ENCODE measurements at places on chromosomes 7 and 10.

- no peak for DNase-seq
Measured at GRCh38 chr7:22561895-22562593, 62.1 kb upstream of the STEAP1B start.

GRCh38 chr10:126270111-126270510 lies 118.2 kb downstream of the ADAM12 start:
- no peak for DNase-seq

- DNase-seq: no peak
Measured at GRCh38 chr10:131248376-131249165, 63.0 kb downstream of the TCERG1L start.

- DNase-seq: no peak
Measured at GRCh38 chr10:118950190-118950680, 79.3 kb upstream of the NANOS1 start.

GRCh38 chr7:42198974-42199668 lies 37.9 kb downstream of the GLI3 start:
- DNase-seq: no peak

- DNase-seq: no peak
Measured at GRCh38 chr7:1850111-1850975, 180.3 kb downstream of the ELFN1 start.

GRCh38 chr10:63502832-63503231 lies 18.4 kb upstream of the REEP3 start:
- DNase-seq: no peak

- DNase-seq: no peak
Measured at GRCh38 chr10:117138838-117139580, 939 bp upstream of the VAX1 start.

DNA sequence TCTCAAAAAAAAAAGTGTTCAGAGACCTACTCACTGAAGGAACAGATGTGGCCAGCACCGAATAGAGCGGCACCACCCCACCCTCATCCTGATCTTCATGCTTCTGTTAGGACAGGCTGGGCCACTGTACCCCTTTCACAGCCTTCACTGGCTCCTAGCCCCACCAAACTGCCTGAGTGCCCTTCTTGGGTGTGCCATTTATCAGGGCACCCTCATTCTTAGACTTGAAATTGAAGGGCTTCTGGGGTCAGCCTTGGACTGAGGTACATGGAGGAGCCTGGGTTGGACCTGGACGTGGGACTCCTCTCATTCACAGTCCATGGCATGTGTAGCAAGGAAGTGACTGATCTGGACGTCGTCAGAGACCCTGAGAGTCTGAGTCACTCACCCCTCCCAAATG lies 190.3 kb downstream of the COBL start:
- DNase-seq: no peak

GRCh38 chr7:128912281-128912680 lies 1.8 kb upstream of the KCP start:
- DNase-seq: no peak

GRCh38 chr7:91082038-91082437 lies 182.2 kb upstream of the FZD1 start:
- no peak for DNase-seq

DNA sequence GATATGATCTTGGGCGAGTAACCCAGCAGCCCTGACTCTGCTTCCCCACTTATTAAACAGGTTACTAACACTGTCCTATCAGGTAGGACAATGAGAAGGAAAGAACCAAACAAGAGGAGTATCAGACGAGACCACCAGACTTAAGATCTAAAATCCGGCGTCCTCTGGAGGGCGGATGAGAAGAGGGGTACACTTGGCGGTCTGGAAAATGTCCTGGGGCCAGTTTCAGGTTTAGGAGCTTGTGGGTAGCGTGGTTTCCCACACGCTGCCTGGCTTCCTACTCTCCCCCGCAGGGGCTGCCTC lies 635 bp downstream of the ZNF32 start:
- no peak for DNase-seq

DNA sequence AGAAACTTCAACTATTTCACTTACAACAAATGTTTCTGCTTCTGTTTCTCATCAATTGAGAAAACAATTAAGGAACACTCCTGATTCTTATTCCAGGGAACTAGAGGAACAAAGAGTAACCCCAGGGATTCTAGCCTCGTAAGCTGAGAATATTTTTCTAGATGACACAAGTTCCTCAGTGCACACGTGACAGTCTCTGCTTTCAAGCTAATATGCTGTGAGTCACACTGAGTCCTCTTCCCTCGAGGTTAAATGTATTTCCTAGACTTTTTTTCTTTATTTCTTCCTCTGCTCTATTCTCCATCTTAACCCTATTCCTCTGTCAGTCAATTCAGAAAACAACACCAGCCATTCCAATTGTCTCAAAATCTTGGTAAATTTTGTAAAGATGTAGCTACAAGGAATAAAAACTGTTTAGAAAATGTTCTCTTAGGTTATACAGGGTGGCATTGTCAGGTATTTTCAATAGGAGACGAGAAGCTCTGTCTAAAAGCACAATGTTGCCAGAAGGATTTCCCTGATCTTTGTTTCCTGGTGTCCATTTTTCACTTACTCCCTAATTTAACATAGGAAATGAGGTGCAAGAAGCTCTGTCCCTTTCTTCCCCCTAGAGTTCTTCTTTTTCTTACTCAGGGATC lies 5.8 kb upstream of the C1GALT1 start:
- DNase-seq: no peak

- DNase-seq: no peak
Measured at GRCh38 chr10:75464478-75465449, 33.3 kb downstream of the LRMDA start.

DNA sequence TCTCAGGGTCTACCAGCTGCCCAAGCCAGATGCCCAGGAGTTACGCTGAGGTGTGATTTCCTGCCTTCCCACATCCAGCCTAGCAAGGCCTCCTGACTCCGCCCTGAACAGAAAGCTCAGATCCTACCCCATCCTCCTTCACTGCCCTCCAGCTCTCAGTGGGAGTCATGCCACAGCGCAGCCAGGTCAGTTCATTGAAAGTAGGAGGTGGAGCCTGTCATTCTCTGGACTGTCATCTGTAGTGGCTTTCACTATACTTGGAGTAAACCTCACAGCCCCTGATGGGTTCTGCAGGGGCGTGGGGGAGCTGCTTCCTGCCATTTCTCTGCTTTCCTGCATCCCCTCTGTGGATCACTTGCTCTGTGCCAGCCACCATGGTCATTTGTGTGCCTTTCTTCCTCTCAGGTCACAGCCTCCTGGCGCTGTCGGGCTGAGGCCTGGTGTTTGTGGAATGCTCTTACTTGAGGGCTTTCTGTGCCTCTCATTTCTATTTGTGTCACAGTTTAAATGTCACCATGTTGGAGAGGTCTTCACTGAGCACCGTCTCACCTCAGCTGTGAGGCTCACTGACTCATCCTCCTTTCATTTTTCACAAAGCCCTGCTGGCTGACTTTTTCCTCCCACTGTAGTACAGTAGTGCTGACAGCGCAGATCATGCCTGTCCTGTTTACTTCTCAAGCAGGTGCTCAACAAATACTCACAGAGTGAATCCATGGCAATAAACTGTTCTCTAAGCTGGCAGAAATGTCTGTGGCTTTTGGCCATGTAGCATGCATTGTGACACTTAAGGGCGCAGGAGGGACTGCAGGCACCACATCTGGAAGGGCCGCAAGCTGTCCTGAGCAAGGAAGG lies 61.0 kb upstream of the TMEM248 start:
- no peak for DNase-seq

DNA sequence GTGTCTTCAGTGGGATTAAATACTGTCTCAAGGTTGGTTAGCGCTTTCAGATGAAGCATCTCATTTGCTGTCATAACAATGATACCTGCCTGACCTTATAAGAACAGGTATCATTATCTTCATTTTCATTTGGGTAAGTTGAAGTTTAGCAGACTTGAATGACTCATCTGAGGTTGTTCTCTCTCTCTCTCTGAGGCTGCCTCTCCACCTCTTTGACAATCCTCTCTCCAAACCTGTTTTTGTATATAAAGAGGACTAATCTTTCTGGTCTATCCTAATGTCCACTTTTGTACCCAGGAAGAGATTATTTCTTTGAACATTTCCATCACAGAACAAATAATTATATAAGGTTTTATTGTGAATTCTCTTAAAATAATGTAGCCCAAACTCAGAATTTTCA lies 291.4 kb downstream of the KLF6 start:
- no peak for DNase-seq

- DNase-seq: no peak
Measured at GRCh38 chr10:129812398-129812797, 151.7 kb downstream of the EBF3 start.

DNA sequence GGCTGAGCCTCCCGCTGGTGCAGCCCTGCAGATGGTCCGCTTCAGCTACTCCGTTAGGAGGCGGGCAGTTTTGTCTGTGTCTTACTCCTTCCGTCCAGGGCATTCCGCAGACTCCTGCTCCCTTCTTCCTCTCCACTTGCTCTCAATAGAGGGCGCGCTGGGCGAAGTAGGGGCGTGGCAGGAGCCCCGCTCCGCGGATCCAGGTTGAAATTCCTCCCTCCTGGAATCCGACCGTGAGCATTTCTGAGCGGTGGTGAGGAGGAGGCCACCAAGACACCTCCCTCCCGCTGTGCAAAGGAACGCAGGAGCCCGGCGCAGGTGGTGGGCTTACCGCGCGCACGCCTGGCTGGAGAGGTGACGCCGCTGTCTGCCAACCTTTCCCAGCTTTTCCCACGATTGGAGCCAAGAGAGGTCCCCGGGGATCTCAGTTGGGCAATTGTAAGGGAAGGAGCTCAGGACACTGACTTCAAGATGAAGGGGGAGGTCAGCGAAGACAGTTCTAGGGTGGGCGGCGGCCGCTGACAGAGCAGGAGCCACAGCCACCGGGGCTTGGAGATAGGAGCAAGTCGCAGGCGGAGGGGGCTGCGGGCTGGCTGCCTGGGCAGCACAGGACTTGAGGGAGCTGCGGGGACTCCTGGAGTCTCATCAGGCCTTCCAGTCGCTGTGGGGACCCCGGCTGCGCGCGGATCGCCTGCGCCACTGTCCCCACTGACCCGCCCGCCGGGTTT lies 1011.3 kb downstream of the XPNPEP1 start:
- no peak for DNase-seq

DNA sequence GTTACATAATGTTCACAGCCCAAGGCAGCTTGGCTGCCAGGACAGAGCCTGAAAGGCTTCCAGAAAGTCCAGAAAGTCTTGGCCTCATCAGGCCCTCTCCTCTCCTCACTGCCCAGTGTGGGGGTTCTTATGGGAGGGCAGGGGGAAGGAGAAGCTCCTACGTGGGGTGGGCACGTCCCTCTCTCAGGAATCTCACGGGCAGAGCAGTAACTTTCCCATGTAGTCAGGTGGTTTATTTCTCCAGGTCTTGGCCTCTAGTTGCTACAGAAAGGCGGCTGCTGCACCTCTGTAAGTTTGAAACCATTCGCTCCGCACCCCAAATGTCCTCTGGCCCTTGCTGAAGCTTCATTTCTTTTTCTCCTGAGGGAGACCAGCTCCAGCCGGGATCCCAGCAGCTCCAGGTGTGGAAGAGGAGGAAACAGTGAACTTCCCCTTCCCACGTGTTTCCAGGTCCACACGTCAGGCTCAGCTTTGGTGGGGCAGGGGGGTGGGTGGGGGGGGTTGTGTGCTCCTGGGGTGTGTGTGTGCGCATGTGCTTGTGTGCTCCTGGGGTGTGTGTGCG lies 320.3 kb downstream of the WDR37 start:
- DNase-seq: no peak
